ENCODE measurements at places on chromosomes 11 and 22.

DNA sequence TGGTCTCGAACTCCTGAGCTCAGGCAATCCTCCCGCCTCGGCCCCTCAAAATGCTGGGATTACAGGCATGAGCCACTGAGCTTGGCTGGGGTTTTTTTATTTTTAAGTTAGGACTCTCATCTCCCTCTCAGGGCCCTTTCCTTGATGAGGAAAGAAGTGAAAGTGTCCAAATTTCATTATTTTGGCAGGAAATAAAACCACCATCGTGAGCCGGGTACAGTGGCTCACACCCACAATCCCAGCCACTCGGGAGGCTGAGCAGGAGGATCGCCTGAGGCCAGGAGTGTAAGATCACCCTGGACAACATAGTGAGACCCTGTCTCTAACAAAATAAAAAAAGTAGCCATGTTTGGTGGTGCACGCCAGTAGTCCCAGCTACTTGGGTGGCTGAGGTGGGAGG lies 99.4 kb downstream of the FBXO7 start:
- DNase-seq: no peak

DNA sequence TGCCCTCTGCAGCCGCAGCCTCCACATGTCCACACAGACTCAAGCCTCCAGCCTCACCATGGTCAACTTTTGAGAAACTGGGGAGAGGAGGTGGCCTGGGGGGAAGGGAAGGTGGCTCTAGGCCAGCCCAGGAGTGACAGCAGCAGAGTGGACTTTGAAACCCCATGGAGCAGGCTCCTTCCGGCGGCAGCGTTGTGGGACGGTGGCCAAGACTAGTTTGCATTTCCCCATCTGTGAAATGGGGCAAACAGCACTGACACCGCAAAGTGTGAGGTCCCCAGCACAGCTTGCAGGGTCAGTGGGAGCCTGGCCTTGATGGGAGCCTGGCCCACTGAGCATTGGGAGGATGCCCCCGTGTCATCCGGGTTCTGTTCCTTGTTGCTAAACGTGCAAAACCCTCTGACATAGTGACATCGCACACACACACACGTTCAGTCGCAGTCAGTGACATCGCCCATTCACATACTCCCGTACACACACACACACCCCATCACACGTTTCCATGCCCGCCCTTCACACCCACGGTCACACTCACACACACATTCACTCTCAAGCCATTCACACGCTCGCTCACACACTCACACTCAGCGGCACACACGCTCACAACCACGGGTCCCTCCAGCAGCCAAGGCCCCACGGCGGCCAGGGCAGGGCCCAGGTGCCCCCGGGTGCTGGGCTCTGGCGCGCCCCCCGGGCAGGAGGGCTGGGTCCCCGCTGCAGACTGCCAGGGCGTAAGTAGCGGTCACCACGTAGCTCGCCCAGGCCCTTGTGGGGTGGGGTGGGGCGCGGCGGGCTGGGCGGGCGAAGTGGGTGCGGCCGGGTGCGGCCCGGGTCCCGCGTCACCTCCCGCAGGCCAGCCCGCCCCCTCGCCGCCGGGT lies 585 bp downstream of the CYB5R3 start:
- peak; percentile 23 for DNase-seq

DNA sequence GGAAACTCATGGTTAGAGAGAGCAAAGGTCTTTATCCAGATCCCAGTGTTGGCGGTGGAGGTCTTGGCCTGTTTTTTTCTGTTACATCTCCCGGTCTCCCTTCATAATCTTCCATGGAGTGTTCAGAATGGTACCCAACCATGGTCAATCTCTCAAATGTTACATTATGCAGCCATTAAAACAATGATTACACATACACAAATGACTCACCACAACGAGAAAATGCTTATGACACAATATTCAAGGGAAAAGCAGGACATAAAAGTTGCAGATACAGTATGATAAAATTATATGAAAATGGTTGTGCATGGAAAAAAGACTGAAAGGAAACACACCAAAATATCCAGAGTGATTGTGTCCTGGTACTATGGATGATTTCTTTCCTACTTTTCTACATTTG lies 17.8 kb upstream of the CSNK1E start:
- DNase-seq: no peak

DNA sequence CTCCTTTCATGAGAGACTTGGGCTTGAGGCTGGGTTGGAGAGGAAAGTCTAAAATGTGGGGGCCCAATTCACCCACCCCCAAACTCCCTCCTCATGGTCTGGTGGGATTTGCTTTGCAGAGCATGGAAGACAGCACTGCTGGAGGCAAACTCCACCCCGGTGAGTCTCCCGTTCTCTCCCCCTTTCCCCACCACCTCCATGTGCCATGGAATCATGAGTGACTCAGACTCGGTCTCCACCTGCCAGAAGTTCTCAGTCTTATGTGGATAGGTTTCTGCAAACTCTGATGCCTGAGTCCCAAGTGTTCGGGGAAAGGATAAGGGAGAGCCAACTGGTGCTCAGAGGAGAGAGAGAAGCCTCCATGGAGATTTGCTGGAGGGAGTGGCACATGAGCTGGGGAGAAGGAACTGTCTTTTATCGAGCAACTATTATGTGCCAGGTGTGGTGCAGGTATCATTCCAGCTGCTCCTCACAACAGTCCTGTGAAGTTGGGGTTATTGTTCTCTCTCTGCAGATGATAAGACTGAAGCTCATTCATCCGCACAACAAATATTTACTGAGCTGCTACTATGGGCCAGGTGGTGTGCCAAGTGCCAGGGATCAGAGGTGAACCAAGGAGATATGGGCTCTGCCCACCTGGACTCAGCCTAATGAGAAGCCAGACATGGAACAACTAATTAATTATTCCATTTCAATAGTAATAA lies 6.6 kb downstream of the PLEKHB1 start:
- no peak for DNase-seq

DNA sequence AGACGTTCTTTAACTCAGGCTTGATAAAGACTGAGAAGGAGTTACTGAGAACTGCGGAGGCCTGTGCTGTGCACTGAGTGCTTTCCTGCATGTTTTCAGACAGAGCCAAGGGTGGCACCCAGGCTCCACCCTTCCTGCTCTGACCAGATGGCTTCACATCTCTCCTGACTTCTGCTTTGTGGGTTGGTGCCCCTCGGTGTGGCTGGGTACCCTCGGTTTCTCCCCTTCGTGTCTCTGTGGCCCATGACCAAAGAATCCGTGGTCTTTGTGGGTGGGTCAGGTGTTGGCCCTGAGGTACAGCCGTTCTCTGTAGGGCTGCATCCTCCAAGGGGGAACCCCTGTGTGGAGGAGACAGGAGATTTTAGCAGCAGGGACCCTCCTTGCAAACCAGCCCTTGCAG lies 34.3 kb downstream of the GRIK4 start:
- no peak for DNase-seq

- no peak for DNase-seq
These were observed 9.6 kb upstream of the CERK start for GRCh38 chr22:46747646-46748045.

GRCh38 chr22:50674606-50675552 lies 2.3 kb downstream of the SHANK3 start:
- DNase-seq: no peak

DNA sequence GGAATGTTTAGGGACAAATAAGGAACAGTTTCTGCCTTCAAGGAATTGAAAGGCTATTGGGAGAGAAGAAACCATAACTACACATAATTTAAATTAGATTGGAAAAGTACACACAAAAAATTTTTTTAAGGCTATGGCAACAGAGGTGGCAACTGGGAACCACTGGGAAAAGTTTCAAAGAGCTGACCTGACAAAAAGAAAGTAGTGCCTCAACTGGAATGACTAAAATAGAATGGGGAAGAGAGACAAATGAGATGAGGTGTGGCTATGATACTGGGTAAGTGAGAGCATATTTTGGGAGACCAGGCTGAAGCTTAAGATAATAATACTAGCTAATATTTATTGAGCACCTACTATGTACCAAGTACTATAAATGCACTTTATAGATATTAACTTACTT lies 2.9 kb upstream of the AKIP1 start:
- DNase-seq: no peak

DNA sequence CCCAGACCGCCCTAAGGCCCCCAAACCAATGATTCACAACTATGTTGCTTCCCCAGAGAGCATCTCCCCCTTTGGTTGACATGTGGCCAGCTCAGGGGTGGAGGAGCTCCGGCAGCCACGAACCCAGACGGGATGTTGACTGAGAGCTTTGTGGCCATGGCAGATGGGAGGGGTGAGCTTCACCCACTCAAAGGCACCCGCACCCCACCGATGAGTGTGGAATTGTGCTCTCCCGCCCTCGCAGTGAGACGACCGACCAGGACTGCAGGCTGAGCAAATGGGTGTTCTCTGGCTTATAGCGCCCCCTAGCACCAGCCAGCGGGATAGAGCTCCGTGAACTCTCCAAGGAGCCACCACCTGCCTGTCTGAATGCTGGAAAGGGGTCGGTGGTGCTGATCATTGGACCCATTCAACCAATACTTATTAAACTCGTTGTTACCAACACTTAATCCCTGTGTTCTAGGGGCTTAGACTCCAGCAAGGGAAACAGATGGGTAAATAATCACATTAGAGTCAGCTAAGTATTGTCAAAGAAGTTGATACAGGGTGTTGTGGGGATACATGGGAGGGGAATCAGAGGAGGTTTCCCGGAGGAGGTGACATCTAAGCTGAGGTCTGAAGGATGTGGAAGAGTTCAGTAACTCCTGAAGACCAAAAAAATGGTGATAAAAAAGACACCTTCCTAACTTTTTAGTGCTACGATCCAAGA lies 4.5 kb upstream of the TIMP3 start:
- peak; percentile 22 for DNase-seq

DNA sequence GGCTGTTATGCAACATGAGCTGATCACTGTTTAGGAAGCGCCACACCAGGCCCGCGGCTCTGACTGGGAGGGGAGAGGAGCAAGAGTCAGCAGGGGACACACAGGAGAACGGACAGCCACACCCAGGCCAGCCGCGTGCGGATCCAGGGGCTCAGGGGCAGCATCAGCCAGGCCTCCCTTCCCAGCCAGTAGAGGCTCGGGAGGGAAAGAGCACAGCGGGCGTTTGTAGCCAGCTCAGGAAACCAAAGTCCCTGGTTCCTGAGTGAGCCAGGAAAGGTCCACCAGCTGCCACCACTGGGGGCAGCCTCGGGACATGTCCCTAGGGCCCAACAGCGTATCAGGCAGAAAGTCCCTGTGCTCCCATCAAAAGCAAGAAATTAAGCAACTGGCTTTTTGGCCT lies 71.8 kb upstream of the PITPNB start:
- no peak for DNase-seq

GRCh38 chr11:108199446-108200321 lies 22.8 kb downstream of the NPAT start:
- DNase-seq: no peak

DNA sequence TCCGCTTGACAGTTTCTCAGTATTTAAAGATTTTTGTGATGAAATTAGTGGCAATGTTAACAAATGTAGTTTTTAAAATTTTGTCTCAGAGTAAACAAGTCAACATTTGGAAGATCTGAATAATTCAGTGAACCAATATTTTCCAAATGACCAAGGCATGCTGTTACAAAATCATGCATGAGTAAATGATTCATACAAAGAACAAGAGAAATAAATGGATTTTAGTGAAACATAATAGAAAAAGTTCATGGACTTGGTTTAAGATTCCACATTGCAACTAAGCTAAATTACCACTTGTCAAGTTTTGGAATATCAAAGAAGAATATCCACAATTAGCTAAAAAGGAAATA lies 125.7 kb upstream of the SNX19 start:
- no peak for DNase-seq

- DNase-seq: no peak
These were observed 128.2 kb downstream of the SGSM3 start for GRCh38 chr22:40498420-40499208.

GRCh38 chr22:37283393-37283937 lies 1.2 kb downstream of the CYTH4 start:
- DNase-seq: peak; percentile 64

DNA sequence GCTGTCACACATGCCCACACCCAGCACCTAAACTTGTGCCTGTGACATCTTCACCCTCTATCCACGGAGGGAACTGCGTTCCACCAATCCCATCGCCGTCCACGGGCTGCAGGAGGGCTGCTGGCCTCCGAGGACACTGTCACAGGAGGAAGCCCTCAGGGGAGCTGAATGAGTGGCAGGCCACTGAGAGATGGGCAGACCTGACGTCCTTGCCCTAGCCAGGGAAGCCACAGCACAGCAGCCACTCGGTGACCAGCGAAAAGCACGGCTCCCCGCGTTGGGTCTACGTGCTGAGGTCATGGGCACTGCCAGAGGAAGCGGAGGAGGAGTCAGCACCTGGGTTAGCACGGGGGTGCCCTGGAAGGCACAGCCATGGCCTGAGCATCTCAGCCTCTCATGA lies 50.5 kb downstream of the IGSF9B start:
- no peak for DNase-seq

DNA sequence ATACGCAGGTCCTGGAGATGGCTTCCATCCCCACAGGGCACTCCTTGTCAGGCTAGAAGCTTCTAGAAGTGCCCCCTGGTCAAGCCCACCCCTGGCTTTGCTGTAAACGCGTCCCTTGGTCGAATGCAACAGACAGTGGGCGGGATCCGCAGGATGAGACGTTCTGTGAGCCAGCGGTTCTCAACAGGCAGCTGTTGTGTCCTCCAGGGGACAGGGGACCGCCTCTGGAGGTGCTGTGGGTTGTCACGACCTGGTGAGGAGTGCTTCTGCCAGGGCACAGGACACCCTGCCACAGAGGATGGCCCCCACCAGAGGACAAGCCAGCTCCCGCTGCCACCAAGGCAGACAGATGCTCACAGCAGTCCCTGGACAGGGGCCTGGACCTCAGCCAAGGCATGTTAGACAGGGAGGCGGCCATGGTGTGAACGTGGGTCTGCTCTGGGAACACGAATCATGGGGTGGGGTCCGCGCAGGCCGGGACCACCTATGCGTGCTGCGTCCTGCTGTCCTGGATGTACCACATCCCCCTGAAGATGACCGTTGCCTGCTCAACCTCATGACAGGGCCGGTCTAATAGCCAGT lies 11.7 kb downstream of the CRELD2 start:
- DNase-seq: no peak

DNA sequence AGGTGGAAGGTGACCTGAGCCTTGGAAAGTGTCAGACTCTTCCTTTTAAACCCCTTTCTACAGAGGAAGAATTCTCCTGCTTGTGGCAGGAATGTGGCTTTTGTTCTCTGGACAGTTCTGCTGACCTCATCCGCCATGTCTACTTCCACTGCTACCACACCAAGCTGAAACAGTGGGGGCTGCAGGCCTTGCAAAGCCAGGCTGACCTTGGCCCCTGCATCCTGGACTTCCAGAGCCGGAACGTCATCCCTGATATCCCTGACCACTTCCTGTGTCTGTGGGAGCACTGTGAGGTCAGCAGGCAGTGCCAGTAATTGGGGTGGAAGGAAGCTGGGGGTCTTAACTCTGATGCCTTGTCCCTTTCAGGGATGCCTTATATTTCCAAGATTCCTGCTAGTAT lies 9.3 kb downstream of the HINFP start:
- DNase-seq: no peak

- DNase-seq: no peak
These were observed 1514.0 kb downstream of the FAM181B start for GRCh38 chr11:81219661-81220060.

All from stimulated activated CD8-positive, alpha-beta memory T cell treated with anti-CD3 and anti-CD28 coated beads, Interleukin-4, amount 100 ng/mL, for 4 hours (primary cell).